ENCODE measurements at places on chromosomes 5 and 9. TPM values are rescaled to one million over a fixed set of nuclear protein-coding genes. Genes with fewer than 3 reads are reported as not detected.

DNA sequence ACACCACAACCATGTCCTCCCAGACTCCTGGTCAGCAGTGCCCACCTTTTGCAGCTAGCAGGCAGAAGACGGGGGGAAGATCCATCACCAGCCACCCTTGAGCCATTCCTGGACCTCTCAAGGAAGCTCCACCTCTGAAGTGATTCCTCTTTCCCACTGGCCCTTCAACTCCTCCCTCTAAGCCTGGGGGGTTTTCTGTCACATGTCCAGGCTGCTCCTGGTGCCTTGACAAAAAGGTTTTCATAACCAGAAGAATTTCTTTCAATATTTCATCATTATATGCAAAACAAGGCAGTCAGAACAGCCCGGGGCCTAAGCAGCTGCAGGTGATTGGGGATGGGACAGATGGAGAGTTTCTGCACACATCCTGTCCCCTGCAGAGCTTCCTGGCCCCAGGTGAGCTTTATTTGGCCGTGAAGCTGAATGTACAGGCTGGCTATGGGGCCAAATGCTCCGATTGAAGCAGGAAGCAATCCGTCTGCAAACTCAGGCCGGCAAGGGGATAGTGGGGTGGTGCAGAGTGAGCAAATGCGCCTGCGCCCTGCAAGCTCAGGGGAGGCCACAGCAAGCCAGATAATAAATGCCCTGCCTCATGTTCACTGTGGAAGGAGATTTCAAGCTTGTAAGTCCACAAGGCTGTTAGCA lies 173.5 kb downstream of the C5orf15 start:
- no peak for DNase-seq

- no peak for DNase-seq
Measured at GRCh38 chr9:124137009-124137943, 120.5 kb upstream of the NEK6 start.

DNA sequence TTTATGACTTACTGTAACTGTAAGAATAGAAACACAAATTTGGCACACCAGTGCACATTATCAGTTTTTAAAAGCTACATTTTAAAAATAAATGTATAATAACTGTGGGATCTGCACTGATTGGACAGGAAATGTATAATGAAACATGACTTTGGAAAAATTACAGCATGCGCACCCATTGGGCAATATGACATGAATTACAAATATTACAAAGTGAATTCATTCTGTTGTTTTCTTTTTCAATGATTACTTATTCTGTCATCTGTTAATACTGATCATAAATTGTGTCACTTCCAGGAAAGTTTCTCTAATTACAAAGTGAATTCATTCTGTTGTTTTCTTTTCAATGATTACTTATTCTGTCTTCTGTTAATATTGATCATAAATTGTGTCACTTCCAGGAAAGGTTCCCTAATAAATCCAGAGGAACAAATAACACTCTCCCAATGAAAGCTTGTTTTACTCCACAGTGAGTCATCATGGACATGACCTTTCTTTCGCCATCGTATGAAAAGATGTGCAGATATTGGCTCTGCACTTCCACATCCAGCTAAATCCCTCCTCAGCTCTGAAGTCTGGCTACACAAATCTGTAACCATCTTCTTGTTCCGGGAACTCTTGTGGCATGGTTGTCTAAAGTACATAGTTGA lies 297.0 kb upstream of the HAPLN1 start:
- no peak for DNase-seq

DNA sequence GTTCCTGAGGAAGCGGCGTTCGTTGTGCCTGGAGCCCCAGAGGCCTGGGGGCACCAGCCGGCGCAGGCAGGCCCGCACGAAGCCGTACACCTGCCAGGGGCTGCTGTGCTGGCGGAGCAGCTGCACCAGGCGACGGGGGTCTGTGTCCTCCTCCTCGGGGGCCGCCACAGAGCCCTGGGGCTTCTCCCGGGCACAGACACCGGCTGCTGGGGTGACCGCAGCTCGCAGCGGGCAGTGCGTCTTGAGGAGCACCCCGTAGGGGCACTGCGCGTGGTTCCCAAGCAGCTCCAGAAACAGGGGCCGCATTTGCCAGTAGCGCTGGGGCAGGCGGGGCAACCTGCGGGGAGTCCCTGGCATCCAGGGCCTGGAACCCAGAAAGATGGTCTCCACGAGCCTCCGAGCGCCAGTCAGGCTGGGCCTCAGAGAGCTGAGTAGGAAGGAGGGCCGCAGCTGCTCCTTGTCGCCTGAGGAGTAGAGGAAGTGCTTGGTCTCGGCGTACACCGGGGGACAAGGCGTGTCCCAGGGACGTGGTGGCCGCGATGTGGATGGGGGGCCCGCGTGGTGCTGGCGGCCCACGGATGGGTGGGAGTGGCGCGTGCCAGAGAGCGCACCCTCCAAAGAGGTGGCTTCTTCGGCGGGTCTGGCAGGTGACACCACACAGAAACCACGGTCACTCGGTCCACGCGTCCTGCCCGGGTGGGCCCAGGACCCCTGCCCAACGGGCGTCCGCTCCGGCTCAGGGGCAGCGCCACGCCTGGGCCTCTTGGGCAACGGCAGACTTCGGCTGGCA lies 1.3 kb downstream of the TERT start:
- peak; percentile 80 for DNase-seq

GRCh38 chr5:102700120-102700831 lies 54.8 kb upstream of the PAM start:
- DNase-seq, result no peak

DNA sequence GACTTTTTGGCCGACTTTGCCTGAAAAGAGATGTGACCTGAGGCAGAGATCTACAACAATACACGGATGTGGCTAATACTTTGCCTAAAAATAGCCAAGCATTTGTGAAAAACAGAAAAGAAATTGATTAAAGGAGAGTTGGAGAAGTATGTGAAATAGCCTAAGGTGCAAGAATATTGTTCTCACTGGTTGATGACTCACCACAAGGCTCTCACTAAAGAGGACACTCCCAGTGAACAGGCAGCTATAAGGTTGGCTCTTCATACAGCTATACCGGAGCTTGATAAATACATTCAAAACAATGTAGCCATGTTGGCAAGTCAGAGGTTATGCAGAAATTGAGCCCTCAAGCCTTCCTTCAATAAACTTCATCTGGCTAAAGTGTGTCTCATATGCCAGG lies 317.2 kb upstream of the GRAMD2B start:
- DNase-seq, result no peak

Gene SEMA5A
- total RNA-seq, result 28.4 TPM

Gene CDC14B
- total RNA-seq, result 28.5 TPM

Gene ANP32B
- total RNA-seq, result 116 TPM

Data from upper lobe of left lung (tissue), 6 donors.